ENCODE measurements at places on chromosomes 2 and 18.

- DNase-seq = no peak
These were observed 35.5 kb downstream of the TGFBRAP1 start for GRCh38 chr2:105294046-105294445.

DNA sequence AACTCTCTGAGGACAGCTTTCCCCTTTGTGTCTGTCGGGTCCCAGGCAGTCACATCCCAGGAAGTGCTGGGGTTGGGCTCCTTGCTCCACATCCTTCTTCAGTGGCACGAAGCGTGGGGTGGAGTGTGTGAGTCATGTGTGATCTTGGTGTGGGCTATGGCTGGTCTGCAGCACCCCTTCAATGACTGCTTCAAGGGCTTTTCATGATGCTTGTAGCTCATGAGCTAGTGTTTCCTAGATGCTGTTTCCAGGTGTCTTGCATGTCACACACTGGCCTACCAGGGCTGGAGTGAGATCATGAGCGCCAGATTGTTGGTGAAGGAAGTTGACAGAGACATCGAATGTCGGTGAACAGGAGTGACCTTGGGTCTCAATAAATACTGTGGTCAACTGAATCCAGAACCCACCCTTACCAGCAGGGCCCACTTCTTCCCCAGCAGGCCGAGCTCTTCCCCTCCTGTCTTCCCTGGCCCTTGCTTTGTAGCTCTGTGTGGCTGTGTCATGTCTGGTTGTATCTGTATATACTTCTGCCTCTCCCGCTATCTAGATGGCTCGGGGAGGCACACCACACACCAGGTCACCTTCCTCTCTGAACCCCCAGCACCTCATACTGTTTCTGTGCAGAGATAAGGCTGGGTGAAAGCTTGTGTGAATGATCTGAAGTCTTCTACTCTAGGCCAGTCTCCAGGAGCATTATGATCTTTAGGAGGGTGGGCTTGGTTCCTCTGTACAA lies 3.8 kb downstream of the C2orf92 start:
- no peak for DNase-seq

DNA sequence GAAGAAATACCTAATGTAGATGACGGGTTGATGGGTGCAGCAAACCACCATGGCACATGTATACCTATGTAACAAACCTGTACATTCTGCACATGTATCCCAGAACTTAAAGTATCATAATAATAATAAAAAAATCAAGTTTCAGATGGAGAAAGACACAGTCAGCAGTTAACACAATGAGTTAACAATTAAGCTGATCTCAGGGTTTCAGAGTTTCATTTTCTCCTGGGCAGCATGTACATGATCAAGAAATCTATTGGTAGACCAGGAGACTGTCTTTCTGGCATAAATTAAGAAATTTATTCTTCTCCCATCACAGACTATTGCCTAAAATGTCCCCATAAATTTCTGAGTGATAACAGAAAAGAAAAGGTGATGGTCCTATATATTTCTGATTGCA lies 155.3 kb downstream of the RAD51AP2 start:
- no peak for DNase-seq

GRCh38 chr2:203586206-203586605 lies 51.1 kb upstream of the RAPH1 start:
- DNase-seq = no peak

- no peak for DNase-seq
These were observed 75.9 kb downstream of the VSNL1 start for GRCh38 chr2:17616405-17616804.

DNA sequence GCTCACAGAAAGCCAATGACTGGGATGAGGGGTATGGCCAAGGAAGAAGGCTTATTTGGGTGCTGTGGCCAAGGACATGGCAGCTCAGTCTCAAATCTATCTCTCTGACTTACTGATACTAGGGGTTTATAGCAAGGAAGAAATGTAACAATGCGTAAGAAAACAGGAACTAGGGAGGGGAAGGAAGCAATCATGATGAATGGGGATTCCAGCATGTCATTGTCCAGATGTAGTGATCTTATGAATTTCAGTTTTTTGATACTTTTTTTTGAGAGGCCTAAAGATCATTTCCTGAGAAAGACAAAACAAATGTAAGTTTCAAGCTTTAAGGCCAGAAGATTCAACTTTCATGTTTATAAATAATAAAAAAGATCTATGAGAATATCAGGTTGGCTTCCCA lies 298.6 kb upstream of the FAM98A start:
- DNase-seq = no peak

Data from CD4-positive, alpha-beta T cell treated with Interleukin-12 subunit alpha and Interleukin-12 subunit beta, for 1 hour (primary cell).